A549 treated with CpdA at 1 μM for 4 hours (cell line): ENCODE measurements at places on chromosomes 2 and 18. TPM values are rescaled to one million over a fixed set of nuclear protein-coding genes. Genes with fewer than 3 reads are reported as not detected.

The POTEC gene
- not detected in 5 replicates for total RNA-seq

The DCDC2C gene
- total RNA-seq: 0.29 to 0.36 TPM in 2 of 5 replicates, not detected in the others

The FEV gene
- total RNA-seq: 0.08 TPM in 1 of 5 replicates, not detected in the others

The COL3A1 gene
- total RNA-seq: 0.09 to 0.28 TPM (median 0.25 TPM) in 5 replicates

The MROH2A gene
- total RNA-seq: 0.10 to 0.19 TPM (median 0.13 TPM) in 3 of 5 replicates, not detected in the others

The MFSD6 gene
- 15.6 to 25.1 TPM (median 22.2 TPM) in 5 replicates for total RNA-seq

The KLHL14 gene
- total RNA-seq: not detected in 5 replicates

The WNT6 gene
- total RNA-seq: 0.08 to 0.13 TPM (median 0.11 TPM) in 4 of 5 replicates, not detected in the other

The HOXD9 gene
- total RNA-seq: 0.98 to 1.4 TPM (median 1.3 TPM) in 5 replicates

The EIF4E2 gene
- total RNA-seq: 89.4 to 249 TPM (median 97.4 TPM) in 5 replicates

The EHD3 gene
- 8.2 to 10.4 TPM (median 9.1 TPM) in 5 replicates for total RNA-seq

The SDC1 gene
- 161 to 205 TPM (median 186 TPM) in 5 replicates for total RNA-seq

The GRP gene
- not detected in 5 replicates for total RNA-seq

The SLC9A2 gene
- 3.0 to 3.9 TPM (median 3.3 TPM) in 5 replicates for total RNA-seq

The MAP3K19 gene
- not detected in 5 replicates for total RNA-seq

The DLX1 gene
- total RNA-seq: 3.0 to 3.8 TPM (median 3.5 TPM) in 5 replicates

The IL1A gene
- 0.12 to 0.16 TPM (median 0.14 TPM) in 4 of 5 replicates, not detected in the other for total RNA-seq

The HTR2B gene
- 0.07 to 0.19 TPM (median 0.13 TPM) in 4 of 5 replicates, not detected in the other for total RNA-seq

The CFAP65 gene
- 0.10 to 0.34 TPM (median 0.14 TPM) in 5 replicates for total RNA-seq

The CTAGE1 gene
- not detected in 5 replicates for total RNA-seq

The LINC00305 gene
- total RNA-seq: not detected in 5 replicates

The ZBTB7C gene
- 0.03 to 0.10 TPM (median 0.06 TPM) in 5 replicates for total RNA-seq

The VAMP5 gene
- total RNA-seq: 0.11 TPM in 1 of 5 replicates, not detected in the others

The VIL1 gene
- 0.10 to 0.95 TPM (median 0.36 TPM) in 5 replicates for total RNA-seq

The TCF23 gene
- not detected in 5 replicates for total RNA-seq

The ALPP gene
- total RNA-seq: 0.23 to 0.37 TPM (median 0.35 TPM) in 5 replicates

The MOB1A gene
- total RNA-seq: 76.2 to 90.9 TPM (median 82.6 TPM) in 5 replicates

The CNTNAP5 gene
- total RNA-seq: not detected in 5 replicates
